Activated CD8-positive, alpha-beta T cell treated with anti-CD3 and anti-CD28 coated beads, Interleukin-2, amount 10 ng/mL, durations not matched to agents 7 days and 5 days (primary cell): ENCODE measurements at places on chromosomes 16 and 17. TPM values are rescaled to one million over a fixed set of nuclear protein-coding genes. Genes with fewer than 3 reads are reported as not detected.

- no peak for DNase-seq
These were observed 63.6 kb upstream of the KIFC3 start for GRCh38 chr16:57865746-57866528.

GRCh38 chr17:14294876-14295275 lies 6.0 kb upstream of the HS3ST3B1 start:
- no peak for DNase-seq

GRCh38 chr17:34668206-34668605 lies 88.8 kb downstream of the TMEM132E start:
- no peak for DNase-seq

- DNase-seq: no peak
These were observed at the start of gene KRT14 for GRCh38 chr17:41586863-41587495. KRT14 (minus strand) TSS chr17:41586895; CDS start chr17:41586834, 61 bp downstream.

DNA sequence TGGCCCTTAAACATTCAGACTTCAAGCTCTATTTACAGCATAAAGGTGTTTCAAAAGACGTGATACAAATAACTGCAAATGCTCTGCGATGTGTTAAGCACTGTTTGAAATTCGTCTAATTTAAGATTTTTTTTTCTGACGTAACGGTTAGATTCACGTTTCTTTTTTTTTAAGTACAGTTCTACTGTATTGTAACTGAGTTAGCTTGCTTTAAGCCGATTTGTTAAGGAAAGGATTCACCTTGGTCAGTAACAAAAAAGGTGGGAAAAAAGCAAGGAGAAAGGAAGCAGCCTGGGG lies 681 bp upstream of the MAPT start:
- no peak for DNase-seq

DNA sequence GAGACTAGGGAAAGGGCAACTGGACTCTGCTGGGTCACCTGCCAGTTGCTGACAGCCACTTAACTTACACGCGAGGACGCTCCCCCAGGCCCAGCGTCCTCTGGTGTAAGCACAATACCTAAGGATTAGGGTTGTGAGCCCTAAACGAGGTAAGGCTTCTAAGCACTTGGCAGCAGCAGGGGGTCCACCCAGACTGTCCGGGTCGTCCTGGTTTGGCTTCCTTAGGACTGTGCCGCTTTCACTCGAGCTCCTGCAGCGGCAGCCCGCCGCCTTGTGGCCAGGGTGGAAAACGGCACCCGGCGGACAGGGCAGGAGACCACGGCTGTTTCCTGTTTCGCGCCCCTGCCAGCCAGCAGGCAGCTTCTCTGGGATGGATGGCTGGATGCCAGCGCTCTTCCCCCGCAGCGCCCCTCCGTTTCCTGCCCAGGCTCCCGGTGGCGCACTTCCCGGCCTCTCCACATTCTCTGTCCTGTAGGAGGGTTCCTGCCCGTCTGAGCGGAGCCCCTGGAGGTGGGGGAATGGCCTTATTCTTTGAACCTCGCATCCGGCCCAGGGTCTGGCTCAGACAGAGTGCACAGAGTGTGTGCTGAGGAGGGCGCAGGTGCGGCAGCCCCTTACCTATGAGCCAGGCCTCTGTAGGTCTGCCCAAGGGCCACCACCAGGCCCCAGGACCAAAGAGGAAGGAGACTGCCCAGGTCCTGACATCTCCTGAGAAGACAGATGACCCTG lies 47.0 kb upstream of the AMZ2 start:
- DNase-seq: peak; percentile 87

GRCh38 chr16:16162591-16162990 lies 60.7 kb downstream of the ABCC6 start:
- DNase-seq: no peak

DNA sequence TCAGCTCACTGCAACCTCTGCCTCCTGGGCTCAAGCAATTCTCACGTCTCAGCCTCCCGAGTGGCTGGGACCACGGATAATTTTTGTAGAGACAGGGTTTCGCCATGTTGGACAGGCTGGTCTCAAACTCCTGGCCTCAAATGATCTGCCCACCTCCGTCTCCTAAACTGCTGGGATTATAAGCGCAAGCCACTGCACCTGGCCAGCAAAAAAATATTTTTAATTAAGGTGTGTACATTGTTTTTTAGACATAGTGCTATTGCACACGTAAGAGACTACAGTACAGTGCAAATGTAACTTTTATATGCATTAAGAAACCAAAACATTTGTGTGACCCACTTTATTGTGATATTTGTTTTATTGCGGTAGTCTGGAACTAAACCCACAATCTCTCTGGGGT lies 49.0 kb downstream of the NACA2 start:
- no peak for DNase-seq

DNA sequence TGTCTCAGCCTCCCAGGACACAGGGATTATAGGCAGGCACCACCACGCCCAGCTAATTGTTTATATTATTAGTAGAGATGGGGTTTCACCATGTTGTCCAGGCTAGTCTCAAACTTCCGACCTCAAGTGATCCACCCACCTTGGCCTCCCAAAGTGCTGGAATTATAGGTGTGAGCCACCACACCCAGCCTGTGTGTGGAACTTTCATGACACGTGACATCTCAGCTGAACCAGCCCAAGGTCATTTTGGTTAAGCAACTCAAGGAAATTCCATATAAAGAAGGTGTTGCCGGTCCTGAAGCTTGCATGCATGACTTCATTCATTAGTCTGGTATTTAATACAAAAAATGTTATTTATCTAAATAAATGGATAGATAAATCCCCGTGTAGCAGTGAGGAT lies 145.5 kb downstream of the AXIN2 start:
- no peak for DNase-seq

GRCh38 chr17:43695970-43696865 lies 34.5 kb upstream of the MEOX1 start:
- no peak for DNase-seq

GRCh38 chr17:78665952-78666920 lies 89.0 kb upstream of the DNAH17 start:
- peak; percentile 72 for DNase-seq

DNA sequence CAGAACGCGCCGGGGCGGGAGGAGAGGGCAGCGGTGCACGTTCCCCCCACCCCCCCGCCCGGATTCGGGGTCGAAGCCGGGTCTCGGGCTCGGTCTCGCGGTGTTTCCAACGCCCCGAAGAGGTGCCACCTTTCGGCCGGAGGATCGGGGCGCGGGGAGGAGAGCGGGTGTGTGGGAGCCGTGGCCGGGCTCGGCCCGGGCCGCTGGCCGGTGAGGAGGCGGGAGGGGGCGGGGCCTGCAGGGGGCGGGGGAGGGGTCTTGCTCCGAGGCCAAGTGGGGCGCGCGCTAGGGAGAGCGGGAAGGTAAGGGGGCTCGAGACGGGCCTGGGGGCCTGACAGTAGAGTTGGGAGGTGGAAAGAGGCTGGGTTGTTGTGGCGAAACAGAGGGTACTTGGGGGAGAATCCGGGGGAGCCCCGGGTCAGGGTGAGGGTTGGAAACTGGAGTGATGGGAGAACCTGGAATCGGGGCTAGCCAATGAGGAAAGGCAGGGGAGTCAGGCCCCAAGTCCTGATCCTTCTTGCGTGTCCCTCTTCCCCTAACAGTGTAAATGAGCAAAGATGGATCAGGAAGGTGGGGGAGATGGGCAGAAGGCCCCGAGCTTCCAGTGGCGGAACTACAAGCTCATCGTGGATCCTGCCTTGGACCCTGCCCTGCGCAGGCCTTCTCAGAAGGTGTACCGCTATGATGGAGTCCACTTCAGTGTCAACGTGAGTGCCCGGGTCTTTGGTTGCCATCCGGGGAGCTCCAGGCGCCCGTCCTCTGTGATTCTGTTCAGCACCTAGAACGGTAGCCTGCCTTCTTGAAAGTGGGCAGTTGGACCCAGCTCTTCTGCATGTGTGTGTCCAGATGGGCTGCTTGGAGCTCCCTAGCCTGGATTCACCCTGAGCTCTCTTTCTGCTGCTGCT lies 873 bp downstream of the SETD1A start:
- no peak for DNase-seq

DNA sequence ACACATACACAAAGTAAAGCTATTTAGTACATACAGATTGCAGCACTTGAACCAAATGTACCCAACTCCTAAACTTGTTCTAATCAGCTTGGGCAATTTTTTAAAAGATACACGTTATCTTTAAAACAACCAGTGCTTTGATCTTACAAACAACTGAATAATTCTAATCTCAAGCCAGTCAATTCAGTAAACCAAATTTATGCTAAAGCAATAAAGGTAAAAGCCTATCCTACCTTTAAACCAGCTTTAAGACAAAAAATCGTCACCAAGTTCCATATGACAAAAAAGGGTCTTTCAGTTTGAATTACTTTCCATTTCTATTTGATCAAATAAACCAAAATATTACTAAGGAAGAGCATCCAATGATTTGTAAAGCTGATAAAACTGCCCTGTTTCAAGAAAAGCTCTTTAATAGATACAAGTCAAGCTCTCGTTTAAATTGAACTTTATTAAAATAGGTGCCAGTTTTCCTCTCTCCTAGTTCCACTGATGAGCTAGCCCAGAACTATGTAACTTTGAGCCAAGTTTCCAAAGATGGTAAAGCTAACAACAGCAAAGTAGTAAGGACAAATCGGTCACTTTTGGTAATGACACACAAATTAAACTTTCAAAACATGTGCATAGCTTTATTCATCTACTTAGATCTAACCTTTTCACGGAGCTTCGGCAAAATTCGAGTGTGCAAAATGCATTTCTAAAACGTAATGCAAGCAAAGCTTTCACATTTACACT lies 10.2 kb downstream of the CRYBA1 start:
- no peak for DNase-seq

DNA sequence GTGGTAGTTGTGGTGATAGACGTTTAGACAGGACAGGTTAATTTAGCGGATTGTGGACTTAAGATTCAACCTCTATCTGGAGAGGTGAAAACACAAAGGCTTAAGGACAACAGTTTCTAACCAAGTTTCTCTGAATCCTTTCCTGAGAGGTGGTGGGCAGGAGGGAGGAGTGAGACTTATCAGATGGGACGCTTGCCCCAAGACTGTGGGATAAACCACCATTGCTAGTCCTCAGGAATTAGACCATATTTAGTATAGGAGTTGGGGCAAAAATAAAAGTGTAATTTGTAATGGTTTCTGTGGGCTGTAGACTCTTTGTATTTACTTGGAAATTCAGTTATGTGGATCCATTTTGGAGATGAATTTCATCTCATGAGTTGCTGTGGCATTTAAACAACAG lies 6.6 kb downstream of the PDP2 start:
- DNase-seq: no peak

DNA sequence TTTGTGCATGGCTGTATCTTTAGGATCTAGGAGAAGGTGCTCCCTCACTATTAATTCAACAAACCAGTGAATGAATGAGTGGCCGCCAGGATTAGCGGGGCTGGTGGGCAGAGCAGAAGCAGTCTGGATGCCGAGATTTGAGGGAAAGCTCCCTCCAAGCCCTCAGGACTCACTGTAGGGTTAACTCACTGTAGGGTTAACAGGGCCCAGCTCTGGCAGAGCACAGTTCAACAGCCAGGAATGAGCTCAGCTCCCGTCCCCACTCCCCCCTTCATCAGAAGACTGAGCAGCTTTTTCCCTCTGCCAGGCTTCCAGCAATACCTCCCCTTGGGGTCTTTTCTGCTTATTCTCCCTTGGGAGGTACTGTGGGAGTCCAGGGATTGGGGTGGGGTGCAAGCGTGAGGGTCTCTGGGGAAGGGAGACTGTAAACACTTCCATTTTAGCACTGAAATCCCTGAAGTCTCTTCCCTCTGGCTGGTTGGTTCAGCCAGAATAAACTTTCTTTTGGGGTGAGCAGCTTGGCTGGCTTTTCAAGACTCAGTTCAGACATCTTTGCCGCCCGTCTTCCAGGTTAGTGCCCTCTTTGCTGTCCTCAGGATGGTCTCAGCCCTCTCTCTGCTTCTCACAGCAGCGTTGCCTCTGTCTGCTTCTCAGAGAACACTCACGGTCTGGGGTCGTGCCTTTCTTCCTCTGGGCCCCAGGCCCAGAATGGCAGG lies 53.7 kb upstream of the WSB1 start:
- DNase-seq: no peak

GRCh38 chr16:88338111-88338510 lies 44.6 kb upstream of the ZNF469 start:
- no peak for DNase-seq

- no peak for DNase-seq
These were observed 51.2 kb downstream of the PLD6 start for GRCh38 chr17:17154981-17155380.

GRCh38 chr16:8736123-8736668 lies 61.2 kb downstream of the TMEM186 start:
- no peak for DNase-seq

GRCh38 chr17:43135454-43135819 lies 10.3 kb upstream of the BRCA1 start:
- no peak for DNase-seq

GRCh38 chr16:23948949-23949411 lies 113.2 kb downstream of the PRKCB start:
- peak; percentile 69 for DNase-seq

DNA sequence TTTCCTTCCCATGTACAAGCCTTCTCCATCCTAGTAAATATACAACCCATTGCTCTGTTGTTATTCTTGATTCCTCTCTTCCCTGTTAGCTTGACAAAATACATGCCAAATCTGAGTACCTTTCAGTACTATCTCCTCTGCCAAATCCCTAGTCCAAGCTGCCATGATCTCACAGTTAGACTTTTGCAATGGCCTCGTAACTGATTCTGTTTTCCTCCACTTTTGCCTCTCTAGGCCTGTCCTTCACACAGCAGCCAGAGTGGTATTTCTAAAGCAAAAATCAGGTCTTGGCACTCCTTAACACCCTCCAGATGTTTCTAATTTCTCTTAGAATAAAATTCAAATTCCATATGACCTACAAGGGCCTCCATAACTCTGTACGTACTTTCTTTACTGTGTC lies 153.0 kb upstream of the RBL2 start:
- DNase-seq: no peak

DNA sequence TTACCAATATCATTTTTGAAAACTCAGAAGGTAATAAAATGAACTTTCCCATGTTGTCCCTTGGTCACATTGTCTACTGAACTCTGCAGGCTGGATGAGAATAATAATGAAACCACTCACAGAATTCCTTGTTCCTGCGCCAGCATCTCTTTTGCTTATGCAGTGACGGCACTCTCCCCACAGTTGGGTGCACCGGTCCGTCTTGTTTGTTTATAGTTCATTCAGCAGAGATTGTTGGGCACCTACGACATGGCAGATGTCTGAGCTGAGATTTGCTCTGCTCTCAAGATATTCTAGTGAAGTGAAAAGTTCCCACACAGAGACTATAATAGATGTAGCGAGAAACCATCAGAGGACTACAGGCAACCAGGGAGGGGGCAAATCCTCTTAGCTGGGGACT lies 375.7 kb upstream of the CDH11 start:
- no peak for DNase-seq

ATP1B2 gene
- not detected for total RNA-seq

CUEDC1 gene
- 0.18 TPM for total RNA-seq

MFAP4 gene
- total RNA-seq: not detected

TNP2 gene
- not detected for total RNA-seq

TEX14 gene
- total RNA-seq: 0.10 TPM

PRR35 gene
- total RNA-seq: not detected

EZH1 gene
- total RNA-seq: 37.7 TPM

MT4 gene
- total RNA-seq: not detected

TMEM204 gene
- 35.6 TPM for total RNA-seq

TOX3 gene
- total RNA-seq: not detected

GPS2 gene
- total RNA-seq: 86.3 TPM

CHST5 gene
- total RNA-seq: not detected

DHX58 gene
- 71.9 TPM for total RNA-seq
